ENCODE measurements at places on chromosomes 11 and 22.

GRCh38 chr11:100681064-100681502 lies 6.0 kb upstream of the ARHGAP42 start:
- DNase-seq = peak; percentile 89

DNA sequence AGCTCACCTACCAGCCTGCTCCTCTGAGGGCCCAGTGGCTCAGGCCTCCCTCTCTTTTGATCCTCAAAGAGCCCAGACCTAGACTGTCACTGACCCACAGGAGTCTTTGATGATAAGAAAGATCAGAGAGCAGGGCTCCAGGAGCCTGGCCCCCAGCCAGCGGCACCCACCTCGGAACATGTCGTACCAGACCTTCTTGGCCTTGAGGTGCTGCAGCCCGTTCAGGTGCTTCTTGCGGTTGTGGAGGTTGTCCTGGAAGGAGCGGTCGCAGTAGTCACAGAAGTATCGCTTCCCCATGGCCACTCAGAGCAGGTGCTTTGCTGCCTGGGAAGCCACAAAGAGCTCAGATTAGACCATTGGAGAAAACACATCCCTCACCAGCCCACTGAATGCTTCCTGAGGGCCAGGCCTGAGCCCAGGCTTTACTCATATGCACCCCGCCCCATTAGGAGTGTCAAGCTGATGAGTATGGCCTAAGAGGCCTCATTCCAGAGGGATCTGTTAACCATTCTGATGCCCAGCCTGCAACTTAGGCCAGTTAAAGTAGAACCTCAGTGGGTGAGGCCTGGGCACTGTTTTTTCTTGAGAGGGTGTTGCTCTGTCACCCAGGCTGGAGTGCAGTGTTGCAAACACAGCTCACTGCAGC lies 18.4 kb downstream of the ZMAT5 start:
- DNase-seq = no peak

DNA sequence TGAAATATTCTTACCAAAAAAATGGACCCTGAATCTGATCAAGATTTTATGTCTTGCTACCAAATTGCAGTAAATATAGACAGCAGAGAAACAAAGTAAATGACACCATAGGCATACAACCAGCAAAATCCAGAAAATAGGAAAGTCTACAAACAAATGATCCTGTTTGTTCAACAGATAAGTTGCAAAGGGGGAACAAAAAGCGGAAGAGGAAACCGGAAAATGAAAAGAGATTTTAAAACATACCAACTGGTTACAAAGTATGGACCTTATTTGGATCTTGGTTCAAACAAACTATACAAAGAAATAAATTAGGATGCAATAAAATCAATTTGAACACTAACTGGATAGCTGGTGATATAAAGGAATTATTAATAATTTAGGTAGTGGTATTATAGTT lies 92.0 kb downstream of the TMPRSS5 start:
- DNase-seq = no peak

GRCh38 chr11:75903276-75903675 lies 88.3 kb downstream of the UVRAG start:
- no peak for DNase-seq

DNA sequence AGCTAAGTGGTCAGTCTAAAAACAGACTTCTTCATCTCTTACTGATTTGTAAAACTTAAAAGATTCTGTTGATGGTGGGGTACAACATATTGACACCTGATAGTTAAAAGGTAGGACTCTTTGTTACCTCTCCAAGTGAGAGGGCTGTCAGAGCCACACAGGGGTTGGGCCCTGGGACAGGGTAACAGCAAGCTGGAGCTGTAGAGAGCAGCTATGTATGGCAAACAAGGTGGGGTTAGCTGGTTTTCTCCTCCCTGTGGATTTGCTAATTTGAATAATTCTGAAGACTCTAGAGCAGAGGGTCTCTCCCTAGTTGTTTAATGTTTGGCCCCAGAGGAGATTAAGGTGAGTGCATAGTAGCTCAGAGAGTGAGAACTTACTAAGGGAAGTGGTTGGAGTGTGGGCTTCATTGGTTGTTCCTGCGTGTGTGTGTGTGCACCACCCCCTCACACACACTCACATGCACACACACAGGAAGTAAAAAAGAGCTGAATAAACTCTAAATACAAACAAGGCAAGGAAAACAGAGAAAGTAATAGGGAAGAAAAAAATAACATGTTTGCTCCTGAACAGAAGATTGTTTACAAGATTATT lies 9.2 kb upstream of the GAS2 start:
- no peak for DNase-seq

DNA sequence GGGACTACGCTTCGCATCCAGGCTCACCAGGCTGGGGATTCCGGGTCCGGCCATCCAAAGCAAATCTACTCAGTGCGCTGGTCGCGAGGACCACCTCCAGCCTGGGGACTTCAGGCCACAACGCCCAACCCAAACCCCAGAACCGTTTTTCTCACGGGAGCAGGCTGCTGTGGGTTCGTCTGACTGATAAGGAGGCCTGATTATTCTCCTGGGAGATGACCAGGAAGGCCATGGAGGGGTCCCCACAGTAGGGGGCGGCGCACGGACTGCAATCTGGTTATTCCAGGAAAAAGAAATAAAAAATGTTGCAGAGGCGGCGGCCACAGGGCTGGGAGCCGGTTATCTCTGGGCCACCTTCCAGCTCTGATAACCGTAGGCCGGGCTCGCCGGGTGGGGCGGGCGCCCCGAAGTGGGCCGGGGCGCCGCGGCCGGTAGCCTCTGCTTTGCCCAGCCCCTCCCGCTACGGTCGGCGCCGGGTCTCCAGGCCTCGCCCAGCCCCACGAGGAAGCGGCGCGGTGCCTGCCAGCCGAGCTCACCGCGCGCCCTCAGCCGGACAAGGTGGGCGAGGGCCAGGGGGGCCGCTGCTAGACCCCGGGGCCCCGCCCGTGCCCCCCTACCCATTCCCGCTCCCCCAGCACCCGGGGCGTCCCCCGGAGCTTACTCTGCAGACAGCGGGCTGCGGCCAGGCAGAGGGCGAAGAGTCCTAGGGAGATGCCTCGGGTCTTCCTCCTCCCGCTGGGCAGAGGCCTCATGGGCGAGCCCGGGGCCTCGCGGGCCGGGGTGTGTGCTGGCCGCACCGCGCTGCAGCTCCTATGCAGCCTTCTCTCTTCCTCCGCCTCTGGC lies 446 bp downstream of the VSTM5 start:
- peak; percentile 19 for DNase-seq

DNA sequence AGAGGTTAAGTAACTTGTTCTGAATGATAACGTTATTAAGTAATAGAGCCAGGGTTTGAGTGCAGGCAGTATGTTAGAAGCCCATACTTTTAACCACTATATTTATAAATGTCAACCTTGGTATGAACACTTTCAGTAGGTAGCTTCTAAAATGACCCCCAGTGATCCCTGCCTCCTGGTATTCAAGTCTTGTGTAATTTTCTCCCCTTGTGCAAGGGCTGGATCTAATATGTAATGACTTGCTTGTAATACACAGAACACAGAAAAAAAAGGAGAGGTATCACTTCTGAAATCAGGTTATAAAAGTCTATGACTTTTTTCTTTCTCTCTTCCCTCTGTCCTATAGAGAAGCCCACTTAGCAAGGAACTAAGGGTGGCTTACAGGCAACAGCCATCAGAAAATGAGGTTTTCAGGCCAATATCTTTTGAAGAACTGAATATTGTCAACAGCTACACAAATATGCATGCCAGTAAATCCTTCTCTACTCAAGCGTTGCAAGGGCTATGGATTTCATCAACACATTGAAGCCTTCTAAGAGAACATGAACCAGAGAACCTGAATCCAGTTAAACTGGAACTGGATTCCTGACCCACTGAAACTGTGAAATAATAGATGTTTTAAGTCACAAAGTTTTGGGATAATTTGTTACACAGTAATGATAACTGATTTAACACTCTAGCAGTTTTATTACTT lies 712.3 kb downstream of the METTL15 start:
- DNase-seq = no peak

DNA sequence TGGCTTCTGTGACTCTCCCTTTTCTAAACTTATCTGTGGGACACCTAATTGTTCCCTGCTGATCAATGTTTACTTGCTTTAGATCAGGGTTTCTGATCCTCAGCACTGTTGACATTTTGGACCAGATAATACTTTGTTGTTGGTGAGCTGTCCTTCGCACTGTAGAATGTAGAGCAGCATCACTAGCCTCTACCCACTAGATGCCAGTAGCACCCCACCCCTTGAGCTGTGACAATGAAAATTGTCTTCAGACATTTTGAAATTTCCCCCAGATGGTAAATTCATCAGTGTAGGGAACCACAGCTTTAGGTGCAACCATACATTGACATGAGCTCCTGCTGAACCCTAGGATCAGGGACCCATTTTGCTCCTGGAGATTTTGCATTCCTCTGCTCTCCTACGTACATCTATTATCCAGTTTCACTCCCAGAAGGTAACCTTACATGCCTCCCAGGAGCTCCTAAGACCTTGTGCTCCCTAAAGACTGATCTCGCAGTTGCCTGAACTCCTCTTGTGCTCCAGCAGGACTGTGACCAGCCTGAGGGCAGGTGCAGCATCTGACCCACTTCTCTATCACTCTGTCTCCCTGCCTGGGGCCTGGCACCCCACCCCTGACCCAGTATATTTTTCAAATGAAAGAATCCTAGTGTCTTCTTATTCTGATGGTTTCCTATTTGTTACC lies 107.8 kb downstream of the FAR1 start:
- DNase-seq = no peak
